ENCODE measurements at places on chromosomes 11 and 22.

DNA sequence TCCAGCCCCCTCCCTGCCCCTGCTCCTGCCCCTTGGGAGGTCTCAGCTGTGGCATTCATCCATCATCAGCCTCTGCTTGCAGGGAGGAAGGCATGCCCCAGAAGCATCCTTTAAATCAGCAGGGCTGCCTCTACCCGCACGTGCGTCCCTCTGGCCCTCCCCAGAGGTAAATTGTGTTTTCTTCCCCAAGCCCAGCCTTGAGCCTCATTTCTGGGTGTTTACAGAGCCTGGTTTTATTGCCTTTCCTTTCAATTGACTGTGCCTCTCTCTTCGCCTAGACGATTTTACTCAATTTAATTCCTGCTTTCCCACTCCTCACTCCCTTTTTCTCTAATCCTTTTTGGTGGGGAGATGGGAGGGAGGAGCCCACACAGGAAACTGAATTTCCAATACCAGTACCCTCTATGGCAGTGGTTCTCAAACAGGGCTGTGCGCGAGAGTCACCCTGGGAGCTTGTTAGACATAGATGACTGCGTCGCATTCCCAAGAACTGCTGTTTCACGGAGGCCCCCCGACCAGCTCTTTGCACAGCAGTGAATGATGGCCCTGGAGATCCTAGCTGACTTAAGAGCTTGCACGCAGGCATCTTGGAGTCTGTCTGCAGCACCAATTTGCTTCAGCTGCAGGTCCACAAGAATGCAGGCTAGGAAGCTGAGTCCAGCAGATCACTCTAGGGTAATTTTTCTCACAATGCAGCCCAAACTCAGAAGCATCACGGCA lies 15.1 kb upstream of the OAF start:
- DNase-seq: no peak

DNA sequence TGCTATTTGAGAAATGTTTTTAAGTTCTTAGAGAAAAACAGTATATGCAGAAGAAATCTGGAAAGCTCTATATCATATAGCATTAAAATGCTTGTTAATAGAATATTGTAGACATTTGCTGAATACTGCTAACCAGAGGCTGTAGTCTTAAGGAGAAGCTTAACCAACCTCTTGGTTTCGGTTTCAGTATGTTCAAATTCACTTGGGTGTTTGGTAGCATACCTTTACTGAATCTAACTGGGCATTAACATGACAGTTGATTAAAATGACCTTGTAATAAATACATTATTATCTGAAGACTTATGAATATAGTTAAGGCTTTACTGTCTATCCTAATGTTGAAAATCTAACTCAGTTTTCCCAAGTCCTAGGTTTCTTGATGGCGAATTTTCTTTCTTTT lies 5.4 kb downstream of the PCF11 start:
- DNase-seq: peak; percentile 32

GRCh38 chr11:33478111-33478573 lies 221.0 kb downstream of the HIPK3 start:
- DNase-seq: no peak

DNA sequence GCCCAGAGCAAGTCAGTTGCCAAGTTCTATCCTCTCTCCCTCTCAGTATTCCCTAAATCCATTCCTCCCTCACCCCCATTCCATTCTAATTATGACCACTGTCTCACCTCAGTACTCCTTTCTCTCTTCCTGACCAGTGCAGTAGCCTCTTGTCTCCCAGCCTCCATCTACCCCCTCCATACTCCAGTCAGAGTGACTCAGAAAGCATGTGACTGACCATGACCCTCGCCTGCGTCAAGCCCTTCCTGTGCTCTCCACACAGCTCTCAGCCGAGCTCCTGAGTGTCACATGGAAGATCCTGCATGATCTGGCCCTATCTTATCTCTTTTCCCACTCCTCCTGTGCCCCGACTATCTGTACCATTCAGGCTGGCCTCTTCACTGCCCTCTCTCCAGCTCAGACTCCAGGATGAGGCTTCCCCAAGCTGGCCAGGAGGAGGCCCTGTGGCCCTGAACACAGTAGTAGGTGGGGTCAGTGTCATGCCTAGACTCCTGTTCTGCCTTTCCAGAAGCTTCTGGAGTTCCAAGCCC lies 42.6 kb downstream of the NEU3 start:
- DNase-seq: peak; percentile 92

GRCh38 chr11:29623144-29623722 lies 393.6 kb downstream of the KCNA4 start:
- no peak for DNase-seq

DNA sequence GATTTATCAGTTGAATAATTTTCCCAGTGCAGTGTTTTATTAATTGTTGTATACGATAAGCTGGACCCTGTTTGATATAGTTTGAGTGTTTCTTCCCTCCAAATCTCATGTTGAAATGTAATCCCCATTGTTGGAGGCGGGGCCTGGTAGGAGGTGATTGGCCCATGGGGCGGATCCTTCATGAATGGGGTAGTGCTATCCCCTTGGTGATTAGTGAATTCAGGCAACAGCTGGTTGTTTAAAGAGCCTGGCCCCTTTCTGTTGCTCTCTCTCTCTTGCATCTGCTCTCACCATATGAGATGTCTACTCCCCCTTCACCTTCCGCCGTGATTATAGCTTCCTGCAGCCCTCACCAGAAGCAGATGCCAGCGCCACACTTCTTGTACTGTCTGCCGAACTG lies 1.5 kb downstream of the OR5A1 start:
- no peak for DNase-seq

- DNase-seq: peak; percentile 61
These were observed at the start of gene TSPO for GRCh38 chr22:43151251-43152002. Gene TSPO, plus strand, starts transcription at chr22:43151559. Its CDS starts 7,680 bp downstream, at chr22:43159239.

- DNase-seq: no peak
These were observed 1052.0 kb downstream of the TBC1D22A start for GRCh38 chr22:47814474-47814873.

DNA sequence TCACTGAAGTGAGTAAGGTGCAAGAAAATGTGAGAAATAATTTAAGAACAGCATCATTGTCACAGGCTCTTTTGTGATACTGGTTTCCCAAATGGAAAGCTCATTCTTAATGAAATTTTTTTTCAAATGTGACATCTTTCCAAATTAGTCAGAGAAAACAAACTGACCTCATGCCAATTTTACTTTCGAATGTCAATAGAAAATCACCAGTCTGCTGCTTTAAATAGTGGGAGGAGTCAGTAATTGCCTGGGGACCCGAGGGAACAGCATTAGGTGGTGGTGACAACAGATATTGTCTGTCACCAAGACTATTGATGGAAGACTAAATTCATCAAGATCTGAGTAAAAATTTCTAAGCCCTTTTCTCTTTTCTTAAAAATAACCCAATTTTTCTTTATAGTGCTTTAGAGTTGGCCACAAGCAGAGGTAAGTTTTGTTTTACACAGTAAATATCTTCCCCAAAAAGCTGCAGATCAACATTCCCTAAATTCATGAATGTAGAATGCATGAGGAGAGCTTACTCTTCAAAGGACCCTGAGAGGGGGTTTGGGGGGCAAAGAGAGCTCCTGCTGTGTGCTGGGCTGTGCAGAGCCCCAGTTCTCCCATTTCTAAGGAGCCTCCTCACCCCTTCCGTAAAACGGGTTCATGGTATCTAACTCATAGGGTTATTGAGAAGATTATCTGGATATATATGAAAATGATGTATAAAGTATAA lies 95.1 kb downstream of the PIWIL4 start:
- no peak for DNase-seq

DNA sequence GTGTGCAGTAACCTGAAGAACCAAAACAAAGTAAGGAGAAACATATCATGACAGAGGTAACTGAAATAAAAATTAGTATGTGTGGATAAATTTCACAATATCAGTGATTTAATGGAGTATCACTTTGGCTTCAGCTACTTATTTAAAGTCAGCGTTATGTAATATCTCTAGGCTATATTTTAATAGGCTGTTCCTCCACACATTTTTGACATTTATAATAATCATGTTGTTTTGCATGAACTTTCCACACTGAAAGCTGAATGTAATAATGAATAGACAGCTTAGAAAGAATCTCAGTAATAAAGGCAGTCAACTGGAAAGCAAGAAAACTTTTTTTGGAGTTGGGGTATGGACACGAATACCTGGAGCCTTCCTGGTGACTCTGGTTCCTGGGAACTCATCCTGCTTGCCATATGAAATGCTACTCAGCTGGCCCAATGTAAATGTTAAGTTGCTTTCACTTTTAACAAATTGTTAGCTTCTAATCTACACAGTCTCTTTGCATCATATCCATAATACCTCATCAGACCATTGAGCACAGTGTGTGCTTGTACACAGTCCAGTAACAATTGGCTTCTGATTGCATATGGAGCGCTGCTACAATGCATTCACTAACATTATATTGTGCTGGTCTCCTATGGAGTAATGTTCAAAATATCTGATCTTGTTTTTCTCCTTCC lies 257.7 kb downstream of the SOX6 start:
- DNase-seq: no peak

- no peak for DNase-seq
These were observed 113.0 kb upstream of the FGF3 start for GRCh38 chr11:69931994-69932910.

GRCh38 chr11:32131321-32131720 lies 40.4 kb downstream of the RCN1 start:
- DNase-seq: peak; percentile 47

DNA sequence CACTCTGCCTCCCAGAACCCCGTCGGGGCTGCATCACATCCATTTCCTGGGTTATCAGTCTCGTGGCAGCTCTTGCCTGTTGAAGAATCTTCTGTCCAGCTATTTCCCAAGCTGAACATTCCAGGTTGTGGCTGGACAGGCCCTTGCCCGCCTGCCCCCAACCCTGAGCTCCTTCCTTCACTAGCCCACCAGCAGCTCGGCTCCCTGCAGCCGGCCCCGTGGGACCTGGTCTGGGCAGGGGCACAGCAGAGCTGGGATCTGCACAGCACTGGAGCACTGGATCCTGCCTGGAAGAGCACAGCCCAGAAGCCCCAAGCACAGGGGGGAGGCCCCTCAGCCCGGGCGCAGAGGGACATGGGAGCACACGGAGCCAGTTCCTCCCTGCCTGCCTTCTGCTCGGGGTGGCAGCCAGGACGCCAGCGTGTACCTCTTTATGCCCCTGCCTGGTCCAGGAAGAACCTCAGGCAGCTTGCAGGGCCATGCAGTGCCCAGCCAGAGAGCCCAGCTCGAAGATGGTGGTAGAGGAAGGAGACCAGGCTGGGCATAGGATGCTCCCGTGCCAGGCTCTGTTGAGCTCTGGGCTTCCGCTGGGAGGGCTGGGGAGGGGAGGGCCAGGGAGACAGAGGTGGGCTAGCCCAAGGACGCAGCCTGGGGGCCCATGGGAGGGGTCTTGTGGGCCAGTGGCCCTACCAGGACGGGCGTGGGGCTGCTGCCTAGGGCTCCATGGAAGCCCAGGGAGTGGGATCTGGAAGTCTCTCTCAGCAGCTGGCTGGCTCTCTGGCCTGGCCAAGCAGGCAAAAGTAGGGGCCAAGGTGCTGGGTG lies 16.6 kb upstream of the GNB1L start:
- no peak for DNase-seq

DNA sequence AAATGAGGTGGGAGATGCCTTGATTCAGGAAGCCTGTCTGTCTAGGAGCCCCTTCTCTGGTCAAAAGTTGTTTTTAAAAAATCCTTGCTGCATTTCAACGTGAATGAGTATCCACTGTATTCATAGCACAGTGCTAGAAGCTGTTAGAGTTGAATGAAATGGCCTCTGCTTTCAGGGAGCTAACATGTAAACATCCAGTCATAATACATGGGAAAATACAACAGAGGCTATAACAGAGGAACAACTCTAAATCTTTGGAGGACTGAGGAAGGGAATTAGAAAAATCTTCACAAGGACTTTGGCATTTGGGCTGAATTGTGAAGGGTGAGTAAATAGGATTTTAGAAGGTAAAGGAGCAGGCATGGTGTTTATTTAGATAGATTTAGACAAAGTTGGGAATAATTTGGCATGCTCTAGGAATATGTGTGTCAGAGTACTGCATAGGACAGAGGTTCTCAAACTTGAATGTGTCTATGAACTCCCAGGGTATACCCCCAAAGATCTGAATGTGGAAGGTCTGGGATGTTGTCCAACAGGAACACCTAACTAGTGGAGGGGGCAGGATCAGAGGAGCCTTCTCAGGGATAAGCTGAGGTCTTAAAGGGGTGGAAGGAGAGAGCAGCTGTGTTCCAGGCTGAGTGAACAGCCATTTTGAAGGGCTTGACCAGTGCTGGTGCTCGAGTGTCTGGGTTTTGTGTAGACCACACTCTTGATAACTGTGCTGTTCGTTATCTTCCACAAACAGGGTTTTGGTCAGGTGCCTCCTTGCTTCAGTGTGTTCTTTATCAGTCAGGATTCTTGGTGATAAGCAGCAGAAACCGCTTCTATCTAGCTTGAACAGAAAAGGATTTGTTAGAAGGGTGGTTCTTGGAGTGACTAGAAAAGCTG lies 12.7 kb downstream of the SREBF2 start:
- DNase-seq: no peak

DNA sequence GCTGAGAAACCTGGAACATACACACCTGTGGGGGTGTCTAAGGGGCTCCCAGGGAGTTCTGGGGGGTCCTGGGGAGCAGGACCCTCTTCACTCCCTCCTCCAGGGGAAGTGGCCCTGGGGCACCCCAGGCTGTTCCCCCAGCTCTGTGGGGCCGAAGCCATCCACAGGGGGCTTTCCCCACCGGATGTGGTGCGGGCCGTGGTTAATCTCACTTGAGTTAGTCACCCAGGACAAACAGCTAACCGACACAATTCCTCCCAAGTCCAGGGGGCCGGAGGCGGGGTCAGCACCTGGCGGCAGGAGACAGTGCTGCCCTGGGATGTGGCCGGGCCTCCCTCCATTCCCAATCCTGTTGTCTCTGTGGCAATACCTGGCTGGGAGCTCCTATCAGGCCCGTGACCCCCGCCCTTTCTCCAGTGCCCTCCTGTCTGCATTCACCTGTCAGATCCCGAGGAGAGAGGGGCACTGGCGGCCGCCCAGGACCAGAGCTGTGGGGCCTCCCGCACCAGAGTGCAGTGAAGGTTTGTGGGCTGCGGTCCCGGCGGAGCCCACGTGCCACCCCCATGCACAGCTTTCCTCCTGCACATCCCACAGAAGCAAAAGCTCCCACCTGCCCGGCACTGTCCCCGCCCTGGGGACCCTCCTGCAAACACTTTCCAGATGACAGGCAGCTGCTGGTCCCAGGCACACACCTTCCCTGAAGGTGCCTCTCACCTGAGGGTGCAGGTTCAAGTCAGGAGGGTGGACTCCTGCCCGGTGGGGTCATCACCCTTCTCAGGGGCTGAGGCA lies 5.2 kb upstream of the MUC5AC start:
- DNase-seq: peak; percentile 66

GRCh38 chr11:58003591-58003990 lies 20.1 kb upstream of the OR9Q1 start:
- DNase-seq: no peak

DNA sequence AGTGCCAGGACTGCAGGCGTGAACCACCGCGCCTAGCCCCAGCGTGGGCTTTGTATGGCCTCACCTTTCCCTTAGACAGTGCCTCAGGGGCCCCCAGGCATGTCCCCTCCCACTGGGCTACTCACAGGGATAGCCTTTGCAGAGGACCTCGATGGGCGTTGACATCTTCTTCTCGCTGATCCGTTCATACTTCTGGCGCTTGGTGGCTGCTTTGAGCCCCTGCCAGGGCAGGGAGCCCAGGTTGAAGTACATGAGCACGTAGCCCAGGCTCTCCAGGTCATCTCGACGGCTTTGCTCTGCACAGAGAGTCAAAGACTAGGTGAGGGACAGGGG lies 17.5 kb downstream of the CSNK1E start:
- DNase-seq: no peak
